ENCODE measurements at places on chromosomes 16 and 17.

DNA sequence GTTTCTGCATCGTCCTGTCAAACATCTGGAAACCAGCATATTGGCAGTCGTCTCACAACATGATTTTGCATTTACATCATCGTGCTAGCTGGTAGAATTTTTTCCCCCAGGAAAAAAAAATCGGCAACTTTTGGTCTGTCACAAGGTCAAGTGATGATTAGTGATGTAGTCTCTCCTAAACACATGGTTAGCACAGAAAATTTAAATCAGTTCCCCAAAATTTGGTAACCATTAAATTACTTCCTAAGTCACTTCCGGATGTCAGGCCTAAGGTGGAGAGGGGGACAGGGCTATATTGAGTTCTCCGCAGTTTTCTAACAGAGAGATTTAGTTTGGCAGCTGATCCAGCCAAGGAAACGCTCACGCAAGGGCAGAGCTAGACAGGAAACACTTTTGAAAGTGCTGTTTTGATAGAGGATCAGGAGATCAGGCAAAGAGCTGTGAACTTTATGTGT is 271.0 kb upstream of the TBX2 start:
- DNase-seq = no peak

GRCh38 chr17:66542967-66543520 is 240.6 kb downstream of the PRKCA start:
- DNase-seq = no peak

DNA sequence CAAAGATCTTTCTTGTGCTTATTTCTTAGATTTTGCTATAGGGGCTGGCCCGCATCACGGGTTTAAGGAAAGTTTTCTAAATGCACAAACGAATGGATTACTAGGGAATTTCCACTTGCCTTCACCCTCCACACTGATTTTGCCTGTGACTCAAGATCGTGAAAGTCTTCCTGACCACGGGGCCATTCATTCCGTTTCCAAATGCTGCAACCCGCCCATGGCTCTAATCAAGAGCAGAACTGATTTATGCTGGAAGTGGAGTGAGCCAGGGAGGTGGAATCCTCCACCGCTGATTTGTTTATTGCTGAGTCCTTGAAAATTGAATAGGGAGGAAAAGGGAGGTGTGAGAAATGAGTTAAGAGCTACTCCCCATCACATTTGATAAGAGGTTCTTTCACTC is 52.4 kb downstream of the CA10 start:
- no peak for DNase-seq

DNA sequence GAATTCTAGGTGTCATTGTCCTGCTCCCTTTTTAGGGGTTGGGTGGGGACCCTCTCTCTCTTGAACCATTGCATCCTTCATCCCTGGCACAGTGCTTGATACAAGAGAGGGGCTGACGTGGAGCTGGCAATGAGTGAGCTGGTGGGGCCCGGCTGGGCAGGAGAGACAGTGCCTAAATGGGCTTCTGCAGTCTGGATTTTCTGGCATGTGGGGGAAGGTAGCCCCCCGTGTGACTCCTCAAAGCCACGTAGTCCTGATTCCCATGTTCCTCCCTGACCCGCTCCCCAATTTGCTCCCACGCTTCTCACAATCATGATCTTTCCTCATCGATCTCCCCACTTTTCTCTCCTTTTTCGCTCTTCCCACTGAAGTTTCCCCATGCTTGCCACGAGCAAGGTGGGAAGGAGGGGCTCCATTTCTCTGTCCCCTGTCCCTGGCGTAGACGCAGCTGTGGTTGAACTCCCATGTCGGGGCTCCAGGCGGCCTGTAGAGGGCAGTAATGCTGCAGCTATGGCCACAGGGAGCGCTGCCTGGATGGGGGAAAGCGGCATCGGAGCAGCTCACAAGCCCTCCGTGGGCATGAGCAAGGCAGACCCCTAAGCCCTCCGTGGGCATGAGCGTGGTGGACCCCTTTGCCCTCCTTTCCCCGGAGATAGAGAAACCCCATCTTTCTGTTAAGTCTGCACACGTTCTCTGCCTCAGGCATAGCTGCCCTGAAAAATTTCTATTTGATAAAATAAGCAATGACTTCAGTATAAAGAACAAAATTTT is 47.5 kb downstream of the HAPSTR1 start:
- DNase-seq = peak; percentile 91

- DNase-seq = no peak
These were observed 76.6 kb downstream of the BMERB1 start for GRCh38 chr16:15510992-15511391.

GRCh38 chr16:23223368-23223767 is 40.8 kb downstream of the SCNN1G start:
- DNase-seq = no peak

GRCh38 chr16:27951489-27952120 is 111.9 kb downstream of the GSG1L start:
- DNase-seq = no peak

- no peak for DNase-seq
These were observed 107.0 kb downstream of the CRLF3 start for GRCh38 chr17:30717291-30718098.

DNA sequence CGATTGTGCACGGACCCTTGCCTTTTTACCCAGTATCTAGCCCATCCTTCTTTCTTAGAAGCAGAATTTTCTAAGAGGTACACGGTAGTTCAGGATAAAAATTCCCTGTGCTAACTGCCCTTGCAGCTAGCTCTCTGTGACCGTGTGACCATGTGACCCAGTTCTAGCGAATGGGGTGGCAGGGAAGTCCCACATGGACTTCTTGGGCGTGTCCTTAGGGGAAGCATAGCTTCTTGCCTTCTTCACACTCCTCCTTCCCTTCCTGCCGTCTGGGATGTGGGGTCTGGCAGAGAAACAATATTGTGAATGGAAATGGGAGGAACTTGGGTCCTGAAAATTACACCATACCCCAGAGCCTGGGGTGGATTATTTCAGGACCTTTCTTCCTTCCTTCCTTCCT is 670.7 kb downstream of the MAF start:
- no peak for DNase-seq

DNA sequence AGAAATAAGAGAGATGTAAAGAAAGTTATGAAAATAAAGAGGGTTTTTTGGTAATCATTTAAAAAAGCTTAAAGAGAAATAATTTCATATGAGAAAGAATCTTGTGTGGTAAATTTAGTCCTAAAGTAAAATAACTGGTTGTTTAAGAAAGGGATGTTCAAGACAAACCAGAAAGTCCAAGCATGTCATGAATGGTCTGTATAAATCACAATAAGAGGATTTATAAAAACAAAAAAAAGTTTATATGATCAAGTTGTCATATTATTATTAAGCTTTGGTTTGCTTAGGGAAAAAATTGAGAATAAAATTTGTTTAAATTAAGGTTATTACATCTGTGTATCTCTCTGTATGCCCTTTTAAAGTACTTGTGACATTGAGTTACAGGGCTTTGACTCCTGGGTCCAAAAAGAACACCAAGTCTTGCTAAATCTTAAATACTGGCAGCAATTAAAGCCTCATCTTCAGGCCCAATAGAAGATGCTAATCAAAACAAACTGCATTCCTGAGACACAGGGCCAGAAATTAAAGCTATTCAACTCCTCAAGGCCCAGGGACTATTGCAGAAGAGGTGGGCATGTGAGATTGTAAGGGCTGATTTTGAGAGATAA is 15.6 kb upstream of the TRIM25 start:
- no peak for DNase-seq

- DNase-seq = no peak
These were observed 26.9 kb upstream of the LGALS9 start for GRCh38 chr17:27603880-27604794.

GRCh38 chr16:964356-965035 is 6.3 kb downstream of the LMF1 start:
- peak; percentile 77 for DNase-seq
